ENCODE measurements at places on chromosomes 2 and 18.

GRCh38 chr2:17539611-17540092, 844 bp upstream of the VSNL1 start:
- DNase-seq, result no peak

- no peak for DNase-seq
These were observed 21.9 kb downstream of the MC2R start for GRCh38 chr18:13893418-13893760.

DNA sequence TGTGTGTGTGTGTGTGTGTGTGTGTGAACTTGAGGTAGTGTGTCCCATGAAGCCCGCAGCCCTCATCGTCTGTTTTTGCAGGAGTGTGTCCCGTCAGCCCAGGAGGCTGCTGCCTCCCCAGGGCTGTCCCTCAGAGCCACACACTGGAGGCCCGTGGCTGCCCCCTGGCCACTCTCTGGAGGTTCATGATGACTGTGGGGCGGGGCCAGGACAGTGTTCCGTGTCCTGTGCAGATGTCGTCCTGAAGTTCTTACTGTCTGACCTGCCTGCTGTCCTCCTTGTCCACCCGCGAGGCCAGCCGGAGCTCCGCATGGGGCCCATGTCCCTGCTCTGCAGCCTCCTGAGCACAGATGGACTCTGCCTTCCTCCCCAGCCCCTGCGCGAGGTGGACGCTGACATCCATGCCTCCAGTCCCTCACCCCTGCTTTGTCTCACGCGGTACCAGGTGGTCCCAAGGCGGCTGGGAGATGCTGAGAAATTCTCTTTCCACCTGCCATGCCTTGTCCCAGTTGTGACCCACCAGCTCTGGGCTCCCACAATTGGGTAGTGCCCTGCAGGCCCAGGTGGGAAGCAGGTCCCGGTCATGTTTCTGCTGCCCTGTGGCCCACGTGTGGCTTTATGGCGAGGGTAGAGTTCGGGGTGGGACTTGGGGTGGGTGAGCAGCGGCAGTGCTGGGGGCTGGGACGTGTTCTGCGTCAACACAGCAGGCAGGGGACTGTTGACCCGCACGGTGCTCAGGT, 92.8 kb downstream of the NFATC1 start:
- no peak for DNase-seq

DNA sequence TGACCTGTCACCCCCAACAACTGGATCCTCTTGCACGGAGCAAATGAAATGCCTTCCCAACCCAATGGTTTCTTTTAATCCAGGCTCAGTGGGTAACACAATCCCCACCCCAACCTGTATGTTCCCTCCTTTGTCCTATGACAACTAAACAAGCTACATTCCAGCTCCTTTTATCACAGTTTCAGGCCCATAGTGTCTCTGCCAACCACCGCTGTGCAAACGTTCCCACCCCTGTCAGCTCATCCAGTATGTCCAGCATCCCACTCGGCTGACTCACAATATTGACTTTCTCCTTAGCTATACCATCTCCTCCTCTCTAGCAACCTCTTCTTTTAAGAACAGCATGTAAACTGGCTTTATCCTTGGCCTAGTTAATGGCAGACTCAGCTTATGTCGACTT, 117.9 kb upstream of the PPP1CB start:
- DNase-seq, result no peak

- DNase-seq, result no peak
These were observed 79.8 kb downstream of the CCDC150 start for GRCh38 chr2:196719110-196719872.

DNA sequence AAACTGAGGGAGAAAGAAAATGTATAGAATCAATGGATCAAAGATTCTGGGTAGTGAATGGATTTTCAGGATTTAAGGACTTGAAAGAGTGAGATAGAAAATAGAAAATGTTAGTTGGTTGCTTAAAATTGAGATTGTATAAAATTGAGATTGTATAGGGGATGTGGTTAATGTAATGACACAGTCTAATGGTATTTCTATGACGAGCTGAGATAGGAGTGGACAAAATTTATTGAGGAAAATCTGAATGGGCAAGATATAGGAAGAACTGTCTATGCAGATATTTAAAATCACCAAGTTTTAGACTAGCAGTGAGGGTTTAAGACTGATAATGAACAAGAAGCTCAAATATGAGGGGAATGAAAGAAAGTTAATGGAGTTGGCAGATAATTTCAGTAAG, 406.6 kb downstream of the NYAP2 start:
- DNase-seq, result no peak

GRCh38 chr2:230128623-230129342, 60.1 kb upstream of the SLC16A14 start:
- no peak for DNase-seq

DNA sequence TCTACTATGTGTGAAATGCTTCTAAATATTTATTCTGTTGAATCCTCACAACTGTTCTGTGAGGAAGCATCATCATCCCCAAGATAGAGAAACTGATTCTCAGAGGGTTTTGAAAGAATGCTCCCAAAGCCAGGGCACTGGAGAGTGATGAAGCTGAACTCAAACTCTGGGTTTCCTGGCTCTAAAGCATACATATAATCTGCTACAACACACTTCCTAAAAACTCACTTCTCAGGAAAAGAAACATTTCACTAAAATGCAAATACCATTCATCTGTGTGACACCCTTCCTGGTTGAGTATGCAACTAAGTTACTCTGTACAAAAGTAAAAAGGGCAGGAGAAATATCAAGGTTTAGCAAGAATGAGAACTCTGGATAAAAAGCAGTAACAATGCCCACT, 58.6 kb downstream of the GRB14 start:
- no peak for DNase-seq

- no peak for DNase-seq
These were observed 164.0 kb upstream of the REG3G start for GRCh38 chr2:78861546-78861945.

DNA sequence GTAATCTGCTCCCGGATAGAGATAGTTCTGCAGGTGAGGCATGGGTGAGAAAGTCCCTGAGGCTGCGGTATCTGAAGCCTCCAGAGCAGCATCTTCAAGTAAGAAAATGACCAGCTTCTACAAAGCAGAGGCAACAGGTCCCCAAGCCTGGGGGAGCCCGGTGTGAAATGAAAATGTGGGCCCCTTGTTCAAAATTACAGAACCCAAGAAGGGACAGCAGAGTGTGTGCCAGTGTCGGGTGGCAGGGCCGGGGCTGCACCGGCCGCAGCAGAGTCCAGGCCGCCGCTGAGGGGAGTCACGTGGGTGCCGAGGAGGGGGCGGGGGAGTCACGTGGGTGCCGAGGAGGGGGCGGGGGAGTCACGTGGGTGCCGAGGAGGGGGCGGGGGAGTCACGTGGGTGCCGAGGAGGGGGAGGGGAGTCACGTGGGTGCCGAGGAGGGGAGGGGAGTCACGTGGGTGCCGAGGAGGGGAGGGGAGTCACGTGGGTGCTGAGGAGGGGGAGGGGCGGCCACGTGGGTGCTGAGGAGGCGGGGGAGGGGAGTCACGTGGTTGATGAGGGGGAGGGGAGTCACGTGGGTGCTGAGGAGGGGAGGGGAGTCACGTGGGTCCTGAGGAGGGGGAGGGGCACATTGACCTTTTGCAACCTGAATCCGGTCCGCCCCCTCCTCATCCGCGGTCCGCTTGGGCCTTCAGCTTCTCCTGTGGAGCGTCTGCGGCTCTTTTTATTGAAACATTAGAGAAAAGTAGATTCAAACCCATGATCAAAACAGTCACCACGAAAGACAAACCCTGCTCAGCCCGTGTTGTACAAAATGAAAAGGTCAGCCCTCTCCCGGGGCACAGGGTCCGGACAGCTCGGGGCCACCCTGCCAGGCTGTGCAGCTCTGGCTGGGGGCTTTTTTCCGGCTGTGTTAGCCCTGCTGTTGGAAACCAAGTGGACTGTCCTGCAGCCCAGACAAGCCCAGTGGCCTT, 10.4 kb downstream of the COLEC11 start:
- no peak for DNase-seq

DNA sequence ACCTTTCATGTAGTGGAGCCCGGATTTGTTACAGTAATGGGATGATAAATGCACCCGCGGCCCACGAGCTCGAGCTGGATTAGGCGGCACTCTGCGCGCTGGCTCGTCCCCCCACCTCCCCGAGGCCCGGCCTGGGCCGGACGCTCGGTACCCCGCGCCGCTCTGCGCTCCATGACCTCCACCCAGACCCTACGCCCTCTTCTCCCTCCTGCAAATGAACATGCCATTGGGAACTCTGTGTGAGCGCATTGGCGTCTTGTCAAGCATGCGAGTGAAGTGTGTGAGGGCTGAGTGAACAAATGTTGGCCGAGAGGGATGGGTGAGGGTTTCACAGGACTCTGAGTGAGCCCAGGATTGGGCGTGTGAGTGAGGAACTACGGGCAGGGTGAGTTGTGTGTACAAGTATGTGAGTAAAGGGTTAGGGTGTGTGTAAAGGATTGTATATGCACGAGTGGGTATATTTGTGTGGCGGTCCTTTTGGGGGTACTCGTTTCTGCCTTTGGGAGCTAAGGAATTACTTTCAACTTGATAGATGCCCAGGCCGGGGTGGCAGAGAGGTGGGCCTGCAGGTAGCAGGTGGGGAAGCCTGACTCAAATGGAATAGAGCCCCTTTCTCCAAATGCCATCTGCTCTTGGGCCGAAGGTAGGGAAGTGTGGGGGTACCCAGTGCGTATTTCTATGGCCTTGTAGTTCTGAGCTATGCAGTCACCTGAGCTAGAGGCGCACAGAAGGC, 2.9 kb upstream of the EN1 start:
- no peak for DNase-seq

GRCh38 chr2:174666312-174666711, 68.7 kb upstream of the WIPF1 start:
- DNase-seq, result no peak

DNA sequence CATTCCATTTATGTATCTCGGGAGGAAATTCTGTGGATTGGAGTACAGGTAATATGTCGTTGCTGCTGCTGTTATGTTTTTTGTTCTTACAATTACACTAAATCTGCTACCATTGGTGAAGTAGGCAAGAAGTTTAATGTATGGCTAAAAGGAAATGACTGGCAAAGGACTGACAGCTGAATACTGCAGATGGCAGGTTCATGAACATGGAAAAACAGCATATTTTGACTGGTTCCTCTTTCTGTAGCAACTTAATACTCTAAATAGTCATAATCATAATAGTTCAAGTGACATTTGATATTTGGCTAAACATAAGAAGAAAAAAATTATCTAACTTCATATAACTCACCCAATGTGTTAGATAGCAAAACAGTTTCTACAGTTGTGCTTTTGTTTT, 84.5 kb upstream of the PGAP1 start:
- DNase-seq, result no peak

DNA sequence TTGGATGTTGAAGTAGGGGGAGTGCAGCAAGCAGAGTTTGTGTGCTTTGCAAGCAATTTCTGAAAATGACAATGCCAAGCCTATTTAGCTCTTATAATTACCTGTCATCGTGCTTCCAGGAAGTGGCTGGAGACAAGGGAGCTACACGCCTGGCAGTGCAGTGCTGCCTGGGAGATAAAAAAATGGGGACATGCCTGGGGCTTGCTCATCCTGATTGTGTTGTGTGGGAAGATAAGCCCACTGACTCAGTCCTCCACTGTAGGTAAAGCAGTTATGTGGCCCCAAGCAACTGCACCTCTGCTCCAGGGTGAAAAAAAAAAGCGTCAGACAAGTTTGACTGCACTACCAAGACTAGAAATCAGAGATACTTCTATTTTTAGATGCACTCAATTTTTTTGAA, 396.9 kb upstream of the NXPH2 start:
- no peak for DNase-seq

DNA sequence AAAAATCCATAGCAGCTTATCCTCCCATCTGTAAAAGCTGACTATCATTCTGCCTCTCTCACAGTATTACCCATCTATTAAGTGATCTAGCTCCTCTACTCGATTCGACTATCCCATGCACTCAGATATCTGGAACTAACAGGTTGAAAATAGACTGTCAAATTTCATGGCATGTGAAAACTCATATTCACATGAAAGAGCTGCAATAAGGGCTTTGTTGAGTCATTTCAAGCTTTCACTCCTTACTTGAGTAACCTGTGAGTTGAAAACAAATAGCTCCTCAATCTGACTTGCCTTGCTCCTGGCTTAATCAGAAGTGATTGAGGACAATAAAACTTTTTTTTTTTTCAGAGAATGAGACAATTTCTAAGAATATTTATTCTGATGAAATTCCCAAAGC, 192.4 kb upstream of the ERBB4 start:
- DNase-seq, result no peak

DNA sequence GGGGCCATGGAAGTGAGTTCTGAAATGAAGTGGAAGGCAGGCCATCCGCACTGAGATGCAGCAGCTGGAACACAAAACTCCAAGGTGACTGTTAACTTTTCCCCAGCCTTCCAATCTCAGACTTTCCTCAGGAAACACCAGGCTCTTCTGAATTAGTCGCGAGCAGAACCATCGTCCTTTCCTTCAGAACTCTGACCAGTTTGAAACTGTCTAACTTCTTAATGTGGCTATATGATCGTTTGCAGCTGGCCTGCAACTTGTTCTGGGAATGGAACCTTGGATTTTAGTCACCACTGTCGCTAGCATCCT, 620 bp upstream of the RPL37A start:
- DNase-seq, result no peak

DNA sequence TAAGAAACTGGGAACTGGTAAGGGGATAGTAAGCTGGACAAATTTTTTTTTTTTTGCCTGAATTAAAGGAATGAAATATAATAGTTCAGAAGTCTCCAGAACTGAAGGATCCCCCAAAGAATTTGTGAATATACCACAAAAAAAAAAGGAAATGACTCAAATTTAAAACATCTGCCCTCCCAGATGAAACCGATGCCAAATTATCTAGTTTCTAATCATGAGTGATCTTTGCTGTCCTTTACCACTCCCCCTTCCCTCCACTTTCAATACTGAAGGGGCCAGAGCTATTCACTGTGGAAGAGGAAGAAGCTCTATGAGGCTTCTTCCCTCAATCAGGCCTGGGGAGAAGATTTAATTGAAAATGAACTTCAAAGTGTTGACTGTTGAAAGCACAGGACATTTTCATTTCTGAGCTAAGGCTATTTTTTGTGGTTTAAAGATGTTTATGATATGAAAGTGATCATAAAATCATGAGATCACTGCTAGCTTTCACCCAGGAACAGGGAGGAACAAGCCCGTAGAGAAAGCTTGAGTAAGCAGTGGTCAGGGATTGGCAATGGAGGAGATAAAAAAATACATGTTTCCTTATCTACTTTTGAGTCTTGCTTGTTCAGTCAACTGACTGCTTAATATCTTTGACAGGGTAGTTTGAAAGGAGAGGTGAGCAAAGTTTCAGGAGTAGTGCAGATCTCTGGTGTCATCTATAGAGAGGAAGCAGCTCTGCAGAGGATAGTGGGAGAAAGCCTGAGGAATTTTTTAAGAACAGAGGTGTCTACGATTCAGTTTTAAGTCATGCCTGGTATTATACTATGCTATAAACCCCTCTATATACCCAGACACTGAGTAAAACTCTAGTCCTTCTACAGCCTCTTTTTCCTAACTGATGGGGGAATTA, 409.5 kb upstream of the FIGN start:
- no peak for DNase-seq

GRCh38 chr2:102826904-102827303, 65.1 kb downstream of the TMEM182 start:
- no peak for DNase-seq

DNA sequence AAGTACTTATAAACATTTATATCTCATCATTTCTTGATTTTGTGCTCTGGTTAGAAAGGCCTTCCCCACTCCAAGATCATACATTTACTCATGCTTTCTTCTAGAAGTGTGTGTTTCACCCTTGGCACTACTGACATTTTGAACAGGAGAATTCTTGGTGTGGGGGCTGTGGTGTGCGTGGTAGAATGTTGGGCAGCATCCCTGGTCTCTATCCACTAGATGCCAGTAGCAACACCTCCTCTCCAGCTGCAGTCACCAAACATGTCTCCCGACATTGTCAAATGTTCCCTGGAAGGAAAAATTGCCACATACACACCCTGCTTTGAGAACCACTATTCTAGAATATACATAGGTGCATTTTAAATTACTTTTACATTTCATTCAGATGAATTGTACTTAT, 8.7 kb upstream of the TGIF1 start:
- DNase-seq, result no peak
